ENCODE measurements at places on chromosomes 4 and X. TPM values are rescaled to one million over a fixed set of nuclear protein-coding genes. Genes with fewer than 3 reads are reported as not detected.

FRAS1 gene
- 37.8 TPM for total RNA-seq

F8A1 gene
- total RNA-seq: 4.8 TPM

GUCY1A1 gene
- total RNA-seq: 0.69 TPM

UGT2B7 gene
- not detected for total RNA-seq

STATH gene
- not detected for total RNA-seq

MFAP3L gene
- 7.2 TPM for total RNA-seq

F11 gene
- not detected for total RNA-seq

LPAR4 gene
- 0.33 TPM for total RNA-seq

PGAM4 gene
- total RNA-seq: not detected

TRIM2 gene
- total RNA-seq: 49.1 TPM

PGRMC2 gene
- total RNA-seq: 57.4 TPM

KIAA1210 gene
- total RNA-seq: not detected

MFSD8 gene
- 13.7 TPM for total RNA-seq

MAGEA1 gene
- not detected for total RNA-seq

BMP3 gene
- total RNA-seq: 0.13 TPM

GABRG1 gene
- not detected for total RNA-seq

ZCCHC12 gene
- total RNA-seq: not detected

GATA1 gene
- not detected for total RNA-seq

PHKA2 gene
- 16.0 TPM for total RNA-seq

ADGRG4 gene
- total RNA-seq: under 0.01 TPM

PABPC1L2B gene
- total RNA-seq: not detected

PRDM8 gene
- 4.9 TPM for total RNA-seq

MGST2 gene
- total RNA-seq: 12.1 TPM

ANAPC4 gene
- total RNA-seq: 26.5 TPM

KLHL15 gene
- 8.1 TPM for total RNA-seq

ANK2 gene
- 132 TPM for total RNA-seq

SMARCA1 gene
- total RNA-seq: 70.9 TPM

S100P gene
- total RNA-seq: not detected

PASD1 gene
- total RNA-seq: not detected

TCEAL9 gene
- 92.0 TPM for total RNA-seq

MAPK10 gene
- 8.8 TPM for total RNA-seq

NXF2B gene
- total RNA-seq: not detected

GAB3 gene
- total RNA-seq: 2.7 TPM

ZNF330 gene
- total RNA-seq: 26.0 TPM

TXK gene
- total RNA-seq: 0.26 TPM
